ENCODE measurements at places on chromosomes 11 and 22.
A peak's percentile ranks its signal among the peaks of the same experiment; 100 is the strongest.

GRCh38 chr11:78820741-78821140, 246.1 kb upstream of the NARS2 start:
- H3K36me3 ChIP-seq, result no peaks in the 10 kb centered on the region
- no peak overlapping the region for H3K27ac ChIP-seq
- no peak for DNase-seq
- no peaks in the 10 kb centered on the region for H3K4me1 ChIP-seq
- no peaks in the 10 kb centered on the region for H3K27me3 ChIP-seq
- no peak overlapping the region for H3K4me3 ChIP-seq

DNA sequence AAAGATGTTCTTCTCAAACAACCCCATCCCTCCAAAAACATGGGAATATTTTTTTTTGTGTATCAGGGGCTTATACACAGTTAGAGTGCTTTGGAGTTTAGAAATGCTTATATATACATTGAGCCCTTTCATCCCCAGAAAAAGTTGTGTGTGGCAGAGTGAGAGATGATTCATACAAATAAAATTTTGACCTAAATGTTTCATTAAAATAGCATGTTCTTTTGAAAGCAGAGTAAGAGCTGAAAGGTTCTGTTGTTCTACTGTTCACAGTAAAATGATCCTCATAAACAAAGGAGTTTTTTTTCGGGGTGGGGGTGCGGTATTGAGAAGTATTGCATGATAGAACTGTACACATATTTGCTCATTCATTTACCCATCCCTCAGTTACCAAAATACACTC, 512.4 kb downstream of the DLG2 start:
- no peak overlapping the region for H3K27ac ChIP-seq
- H3K27me3 ChIP-seq, result no peaks in the 10 kb centered on the region
- H3K4me3 ChIP-seq, result no peak overlapping the region
- H3K36me3 ChIP-seq, result no peaks in the 10 kb centered on the region
- no peaks in the 10 kb centered on the region for H3K4me1 ChIP-seq

DNA sequence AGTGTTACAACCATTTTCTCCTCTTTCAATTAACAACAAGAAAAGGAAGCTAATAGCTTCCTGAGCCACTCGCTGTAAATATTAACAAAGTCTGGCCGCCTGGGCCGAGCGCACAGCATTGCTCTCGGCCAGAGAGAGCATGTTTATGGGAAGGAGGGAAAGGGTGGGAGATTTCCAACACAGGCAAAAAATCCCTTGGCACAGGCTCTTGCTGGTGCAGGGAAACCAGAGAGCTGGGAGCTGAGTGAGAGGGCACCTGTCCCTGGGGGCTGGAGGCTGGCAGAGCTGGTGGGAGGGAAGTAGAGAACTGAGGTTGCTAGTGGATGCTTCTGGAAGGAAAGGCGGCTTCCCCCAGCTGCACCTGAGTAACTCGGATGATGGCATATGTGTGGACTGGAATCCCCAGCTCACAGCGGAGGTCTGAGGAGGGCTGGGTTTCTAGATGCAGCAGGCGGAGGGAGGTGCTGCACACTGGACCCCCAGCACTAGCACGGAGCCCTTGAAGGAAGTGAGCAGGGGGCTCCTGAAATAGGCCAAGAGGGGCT, 59.6 kb downstream of the FLRT1 start:
- H3K36me3 ChIP-seq, result no peaks in the 10 kb centered on the region
- H3K4me1 ChIP-seq, result no peaks in the 10 kb centered on the region
- H3K27ac ChIP-seq, result no peak overlapping the region
- no peak for DNase-seq

GRCh38 chr22:27435844-27436576, 365.5 kb downstream of the MN1 start:
- H3K36me3 ChIP-seq, result no peaks in the 10 kb centered on the region
- DNase-seq, result no peak
- H3K27ac ChIP-seq, result no peak overlapping the region
- no peak overlapping the region for H3K4me3 ChIP-seq
- no peaks in the 10 kb centered on the region for H3K4me1 ChIP-seq

- no peaks in the 10 kb centered on the region for H3K27me3 ChIP-seq
- no peak overlapping the region for H3K4me3 ChIP-seq
- peaks cover 49% of the 10 kb centered on the region for H3K36me3 ChIP-seq
- peaks cover 55% of the 10 kb centered on the region for H3K4me1 ChIP-seq
- peak overlapping the region; percentile 84 for H3K27ac ChIP-seq
Measured at GRCh38 chr11:4090258-4090657, 4.3 kb upstream of the RRM1 start.

Measured in activated CD8-positive, alpha-beta T cell treated with anti-CD3 and anti-CD28 coated beads for 36 hours (primary cell).